ENCODE measurements at places on chromosomes 13 and 19.
A peak's percentile ranks its signal among the peaks of the same experiment; 100 is the strongest.

- H3K27me3 ChIP-seq, result no peaks in the 10 kb centered on the region
- DNase-seq, result peak; percentile 58
- H3K36me3 ChIP-seq, result no peaks in the 10 kb centered on the region
- H3K27ac ChIP-seq, result peak overlapping the region; percentile 52
- H3K4me1 ChIP-seq, result peaks cover 6% of the 10 kb centered on the region
- H3K4me3 ChIP-seq, result no peak overlapping the region
Observed at GRCh38 chr19:48571378-48572162, 19.6 kb downstream of the SULT2B1 start.

GRCh38 chr19:35151273-35152065, 3.1 kb upstream of the FXYD5 start:
- no peaks in the 10 kb centered on the region for H3K36me3 ChIP-seq
- H3K27ac ChIP-seq, result no peak overlapping the region
- no peak for DNase-seq
- no peaks in the 10 kb centered on the region for H3K4me1 ChIP-seq
- H3K4me3 ChIP-seq, result no peak overlapping the region
- H3K27me3 ChIP-seq, result no peaks in the 10 kb centered on the region

DNA sequence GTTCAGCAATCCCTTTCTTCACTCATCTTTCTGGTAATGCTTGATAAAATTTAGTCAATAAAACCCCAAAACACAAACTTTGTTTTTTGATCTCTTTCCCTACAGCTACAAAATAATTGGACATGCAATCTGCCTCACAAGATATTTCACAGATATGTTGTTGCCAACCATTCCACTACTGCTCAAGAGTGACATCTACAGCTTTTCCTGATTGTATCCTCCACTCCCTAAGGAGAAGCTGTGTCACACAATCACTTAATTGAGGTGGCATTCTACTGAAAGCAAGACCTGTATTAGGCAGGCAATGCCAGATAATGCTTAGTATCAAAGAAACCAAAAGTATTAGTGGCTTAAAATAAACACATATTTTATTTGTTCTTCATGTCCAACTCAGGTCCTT, 1646.2 kb upstream of the SPRY2 start:
- H3K36me3 ChIP-seq, result no peaks in the 10 kb centered on the region
- H3K4me1 ChIP-seq, result no peaks in the 10 kb centered on the region
- no peak for DNase-seq
- no peak overlapping the region for H3K27ac ChIP-seq

DNA sequence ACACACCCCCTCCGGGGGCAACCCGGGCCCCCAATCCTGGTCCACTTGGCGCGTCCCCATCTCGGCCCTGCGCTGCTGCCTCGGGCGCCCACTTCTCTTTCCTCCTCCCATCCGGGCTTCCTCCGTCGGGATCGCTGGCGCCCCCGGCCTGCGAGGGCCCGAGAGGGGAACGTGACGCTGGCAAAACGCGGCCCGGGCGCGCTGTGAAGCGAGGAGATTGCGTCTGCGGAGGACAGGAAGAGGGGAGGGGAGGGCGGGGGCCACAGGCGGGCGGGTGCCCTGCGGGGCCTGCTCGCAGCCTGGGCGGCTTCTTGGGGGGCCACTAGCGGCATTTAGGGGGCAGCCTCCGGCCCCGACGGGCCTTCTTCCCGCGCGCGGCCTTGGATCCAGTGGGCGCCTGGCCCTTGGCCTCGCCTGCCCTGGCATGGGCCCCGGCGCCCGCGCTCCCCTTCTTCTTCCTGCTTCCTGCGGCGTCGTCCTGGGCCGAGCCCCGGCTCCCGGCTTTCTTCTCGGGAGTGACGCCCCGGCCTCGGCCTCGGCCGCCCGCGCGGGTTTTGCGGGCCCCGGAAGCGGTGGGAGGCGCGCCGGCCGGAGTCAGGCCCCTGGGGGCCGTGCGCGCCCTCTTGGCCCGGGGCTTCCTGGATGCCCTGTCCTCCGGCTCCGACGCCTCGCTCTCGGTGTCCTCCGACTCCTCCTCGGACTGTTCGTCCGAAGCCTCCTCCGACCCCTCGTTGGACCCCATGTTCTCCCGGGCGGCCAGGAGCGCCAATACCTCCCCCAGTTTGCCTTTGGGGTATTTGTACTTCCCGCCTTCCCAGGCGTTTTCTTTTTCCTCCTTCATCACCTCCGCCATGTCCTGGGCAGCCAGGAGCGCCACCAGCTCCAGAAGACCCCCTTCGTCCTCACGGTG, 2.2 kb downstream of the PNMA8B start:
- H3K27ac ChIP-seq, result peak overlapping the region; percentile 83
- H3K4me1 ChIP-seq, result peaks cover 10% of the 10 kb centered on the region
- H3K4me3 ChIP-seq, result peak overlapping the region; percentile 57
- no peaks in the 10 kb centered on the region for H3K36me3 ChIP-seq
- no peaks in the 10 kb centered on the region for H3K27me3 ChIP-seq

DNA sequence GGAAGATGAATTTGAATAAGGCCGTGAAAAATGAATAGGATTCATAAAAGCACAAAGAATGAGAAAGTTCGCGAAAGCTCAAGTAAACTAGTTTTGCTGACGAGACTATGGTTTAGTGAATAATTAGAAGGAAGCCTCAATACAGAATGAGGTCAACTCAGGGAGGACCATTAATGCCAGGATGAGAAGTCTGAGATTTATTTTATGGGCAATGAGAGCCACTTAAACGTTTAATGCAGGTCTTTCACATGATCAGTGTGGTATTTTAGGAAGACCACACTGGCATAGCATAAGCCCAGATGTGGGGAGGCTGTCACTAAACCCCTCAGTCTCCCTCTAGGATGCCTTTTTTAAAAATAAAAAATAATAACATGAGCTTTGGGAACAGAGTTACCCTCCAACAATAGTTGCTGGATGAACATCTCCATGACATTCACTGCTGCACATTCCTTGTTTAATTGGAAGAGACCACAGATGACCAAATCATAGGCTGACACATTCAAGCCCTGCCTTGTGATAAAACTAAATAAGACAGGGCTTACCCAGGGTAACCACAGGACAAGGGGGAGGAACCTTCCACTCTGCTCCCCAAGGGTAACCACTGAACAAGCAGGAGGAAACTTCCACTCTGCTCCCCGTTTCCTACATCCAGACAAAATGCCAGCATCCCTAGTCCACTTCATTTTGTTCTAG, 43.6 kb upstream of the LSM14A start:
- no peaks in the 10 kb centered on the region for H3K36me3 ChIP-seq
- no peaks in the 10 kb centered on the region for H3K27me3 ChIP-seq
- H3K27ac ChIP-seq, result no peak overlapping the region
- H3K4me1 ChIP-seq, result no peaks in the 10 kb centered on the region
- H3K4me3 ChIP-seq, result no peak overlapping the region
- DNase-seq, result no peak

DNA sequence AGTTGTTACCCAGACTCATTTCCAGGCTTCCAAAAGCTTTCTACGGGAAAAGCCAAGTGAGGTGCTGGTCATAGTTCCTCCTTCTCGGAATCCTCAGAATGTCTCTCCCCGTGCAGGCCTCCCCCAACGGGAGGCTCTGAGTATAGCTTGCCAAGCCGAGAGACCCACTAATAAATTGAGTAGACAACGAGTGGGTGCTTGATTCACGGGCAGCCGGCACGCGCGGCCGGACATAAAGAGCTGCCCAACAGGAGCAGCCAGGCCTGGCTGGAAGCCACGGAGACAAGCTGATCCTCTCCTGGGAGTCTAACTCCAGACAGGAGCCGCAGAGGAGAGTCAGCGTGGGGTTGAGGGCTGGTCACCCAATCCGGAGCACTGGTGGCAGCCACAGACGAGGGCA, 43.4 kb upstream of the MEDAG start:
- no peaks in the 10 kb centered on the region for H3K27me3 ChIP-seq
- DNase-seq, result no peak
- peak overlapping the region; percentile 86 for H3K27ac ChIP-seq
- H3K4me3 ChIP-seq, result no peak overlapping the region
- no peaks in the 10 kb centered on the region for H3K4me1 ChIP-seq
- H3K36me3 ChIP-seq, result no peaks in the 10 kb centered on the region

DNA sequence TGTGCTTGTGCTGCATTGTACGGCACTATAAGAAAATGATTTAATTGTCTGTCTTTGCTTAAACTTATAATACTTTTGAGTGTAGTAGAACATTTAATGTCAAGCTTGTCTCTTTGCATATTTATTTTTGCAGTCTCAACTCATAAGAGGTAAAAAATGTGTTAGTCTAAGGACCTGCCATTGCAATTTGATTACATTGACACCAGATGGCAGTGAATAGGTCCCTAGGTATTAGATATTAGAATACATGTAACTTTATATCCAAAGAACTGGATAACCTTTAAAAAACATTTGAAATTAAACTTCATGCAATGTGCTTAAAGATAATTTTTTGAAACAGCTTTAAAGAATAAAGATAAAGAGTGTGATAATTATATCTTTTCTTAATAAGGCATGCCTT, 1421.3 kb downstream of the OLFM4 start:
- H3K27ac ChIP-seq, result no peak overlapping the region
- no peak overlapping the region for H3K4me3 ChIP-seq
- no peaks in the 10 kb centered on the region for H3K4me1 ChIP-seq
- H3K36me3 ChIP-seq, result no peaks in the 10 kb centered on the region
- H3K27me3 ChIP-seq, result no peaks in the 10 kb centered on the region

GRCh38 chr13:50484472-50485113, 358.9 kb downstream of the DLEU7 start:
- H3K27ac ChIP-seq, result no peak overlapping the region
- no peaks in the 10 kb centered on the region for H3K4me1 ChIP-seq
- no peak overlapping the region for H3K4me3 ChIP-seq
- no peaks in the 10 kb centered on the region for H3K36me3 ChIP-seq

GRCh38 chr13:22143671-22144070, 472.8 kb downstream of the FGF9 start:
- no peaks in the 10 kb centered on the region for H3K36me3 ChIP-seq
- no peaks in the 10 kb centered on the region for H3K4me1 ChIP-seq
- no peak for DNase-seq
- no peaks in the 10 kb centered on the region for H3K27me3 ChIP-seq
- no peak overlapping the region for H3K27ac ChIP-seq
- H3K4me3 ChIP-seq, result no peak overlapping the region

- H3K4me3 ChIP-seq, result no peak overlapping the region
- no peak overlapping the region for H3K27ac ChIP-seq
- no peaks in the 10 kb centered on the region for H3K4me1 ChIP-seq
- DNase-seq, result no peak
- no peaks in the 10 kb centered on the region for H3K27me3 ChIP-seq
Observed at GRCh38 chr13:26342898-26343297, 89.0 kb downstream of the CDK8 start.

DNA sequence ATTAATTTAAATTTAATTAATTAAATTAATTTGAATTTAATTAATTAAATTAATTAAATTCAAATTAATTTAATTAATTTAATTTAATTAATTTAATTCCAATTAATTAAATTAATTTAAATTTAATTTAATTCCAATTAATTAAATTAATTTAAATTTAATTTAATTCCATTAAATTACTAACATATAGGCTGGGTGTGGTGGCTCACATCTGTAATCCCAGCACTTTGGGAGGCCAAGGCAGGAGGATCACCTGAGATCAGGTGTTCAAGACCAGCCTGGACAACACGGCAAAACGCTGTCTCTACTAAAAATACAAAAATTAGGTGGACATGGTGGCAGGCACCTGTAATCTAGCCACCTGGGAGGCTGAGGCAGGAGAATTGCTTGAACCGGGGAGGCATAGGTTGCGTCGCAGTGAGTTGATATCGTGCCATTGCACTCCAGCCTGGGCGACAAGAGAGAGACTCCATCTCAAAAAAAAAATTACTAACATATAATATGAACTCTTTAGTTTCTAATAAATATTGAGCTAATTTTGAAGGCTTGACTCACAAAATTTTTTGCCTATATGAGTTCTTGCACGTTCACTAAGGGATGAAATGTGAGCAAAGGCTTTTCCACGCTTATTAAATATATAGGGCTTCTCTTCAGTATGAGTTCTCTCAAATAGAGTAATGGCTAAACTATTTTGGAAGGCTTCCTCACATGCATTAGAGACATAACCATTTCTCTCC, 9.0 kb upstream of the USP29 start:
- no peak overlapping the region for H3K4me3 ChIP-seq
- DNase-seq, result no peak
- no peak overlapping the region for H3K27ac ChIP-seq
- no peaks in the 10 kb centered on the region for H3K4me1 ChIP-seq
- H3K27me3 ChIP-seq, result peaks cover 21% of the 10 kb centered on the region
- H3K36me3 ChIP-seq, result no peaks in the 10 kb centered on the region

- H3K4me1 ChIP-seq, result peaks cover 7% of the 10 kb centered on the region
- no peaks in the 10 kb centered on the region for H3K27me3 ChIP-seq
- peak overlapping the region; percentile 90 for H3K27ac ChIP-seq
- H3K36me3 ChIP-seq, result no peaks in the 10 kb centered on the region
Observed at GRCh38 chr19:10227026-10227971, 3.8 kb downstream of the S1PR2 start.

- DNase-seq, result no peak
- no peaks in the 10 kb centered on the region for H3K36me3 ChIP-seq
- no peaks in the 10 kb centered on the region for H3K27me3 ChIP-seq
- no peak overlapping the region for H3K4me3 ChIP-seq
- H3K4me1 ChIP-seq, result no peaks in the 10 kb centered on the region
Observed at GRCh38 chr13:105255472-105255871, 1280.0 kb downstream of the EFNB2 start.

DNA sequence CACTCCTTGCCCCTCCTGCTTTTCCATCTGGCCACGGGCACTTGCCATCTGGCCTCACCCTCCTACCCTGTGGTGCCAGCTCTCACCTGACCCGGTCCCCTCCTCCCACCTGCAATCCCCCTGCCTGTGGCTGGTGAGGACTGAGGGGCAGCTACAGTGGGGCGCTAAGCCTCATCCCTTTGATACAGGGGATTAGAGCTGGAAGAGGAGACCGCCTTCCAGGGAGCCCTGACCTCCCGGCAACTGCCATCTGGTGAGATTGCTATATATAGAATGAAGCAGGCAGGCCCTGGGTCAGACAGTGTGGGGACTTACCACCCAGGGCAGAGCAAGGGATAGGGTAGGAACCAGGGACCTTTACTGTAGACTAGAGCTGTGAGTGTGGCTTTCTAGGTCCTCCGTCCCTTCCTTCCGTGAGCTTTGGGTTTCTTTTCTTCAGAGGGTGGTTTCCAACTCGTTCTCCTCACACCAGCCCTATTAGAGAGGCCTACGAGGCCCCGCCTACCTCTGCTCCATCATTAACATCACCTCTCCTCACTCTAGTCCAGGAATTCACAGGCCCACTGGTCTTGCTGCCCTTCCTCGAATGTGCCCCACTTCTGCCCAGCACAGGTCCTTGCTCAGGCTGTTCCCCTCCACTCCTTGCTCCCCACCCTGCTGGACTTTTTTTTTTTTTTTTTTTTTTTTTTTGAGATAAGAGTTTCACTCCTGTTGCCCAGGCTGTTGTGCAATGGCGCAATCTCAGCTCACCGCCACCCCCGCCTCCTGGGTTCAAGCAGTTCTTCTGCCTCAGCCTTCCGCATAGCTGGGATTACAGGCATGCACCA, 7.7 kb downstream of the KASH5 start:
- no peaks in the 10 kb centered on the region for H3K4me1 ChIP-seq
- H3K27me3 ChIP-seq, result no peaks in the 10 kb centered on the region
- H3K27ac ChIP-seq, result no peak overlapping the region
- no peaks in the 10 kb centered on the region for H3K36me3 ChIP-seq

DNA sequence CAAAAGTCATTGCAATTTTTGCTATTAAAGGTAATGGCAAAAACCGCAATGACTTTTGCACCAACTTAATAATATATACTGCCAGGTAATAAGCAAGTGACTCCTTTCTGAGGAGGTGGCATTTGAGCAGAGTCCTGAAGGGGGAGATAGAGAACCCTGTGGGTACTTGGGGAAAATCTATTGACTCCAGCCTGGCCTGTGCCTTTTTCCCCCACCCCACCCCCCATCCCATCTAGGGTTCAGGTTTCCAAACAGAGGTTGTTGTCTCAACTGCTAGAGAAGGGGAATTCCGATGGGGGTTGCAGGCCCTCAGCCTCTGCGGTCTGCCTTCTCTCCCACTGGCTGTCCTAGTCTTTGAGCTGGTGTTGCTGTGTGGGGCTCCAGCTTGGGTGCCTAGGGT, 11.5 kb downstream of the S1PR2 start:
- no peak overlapping the region for H3K4me3 ChIP-seq
- no peaks in the 10 kb centered on the region for H3K36me3 ChIP-seq
- no peak overlapping the region for H3K27ac ChIP-seq
- H3K27me3 ChIP-seq, result no peaks in the 10 kb centered on the region
- no peaks in the 10 kb centered on the region for H3K4me1 ChIP-seq
- no peak for DNase-seq
